ENCODE measurements at places on chromosomes 5 and 9.

- no peak for DNase-seq
These were observed 77.7 kb downstream of the HOMER1 start for GRCh38 chr5:79436224-79436623.

- DNase-seq = no peak
These were observed 29.5 kb downstream of the SLC46A2 start for GRCh38 chr9:112861155-112861554.

GRCh38 chr5:108749128-108749861 is 1.6 kb downstream of the FER start:
- DNase-seq = peak; percentile 86

- no peak for DNase-seq
These were observed 346.8 kb upstream of the NUDT12 start for GRCh38 chr5:103909391-103909790.

DNA sequence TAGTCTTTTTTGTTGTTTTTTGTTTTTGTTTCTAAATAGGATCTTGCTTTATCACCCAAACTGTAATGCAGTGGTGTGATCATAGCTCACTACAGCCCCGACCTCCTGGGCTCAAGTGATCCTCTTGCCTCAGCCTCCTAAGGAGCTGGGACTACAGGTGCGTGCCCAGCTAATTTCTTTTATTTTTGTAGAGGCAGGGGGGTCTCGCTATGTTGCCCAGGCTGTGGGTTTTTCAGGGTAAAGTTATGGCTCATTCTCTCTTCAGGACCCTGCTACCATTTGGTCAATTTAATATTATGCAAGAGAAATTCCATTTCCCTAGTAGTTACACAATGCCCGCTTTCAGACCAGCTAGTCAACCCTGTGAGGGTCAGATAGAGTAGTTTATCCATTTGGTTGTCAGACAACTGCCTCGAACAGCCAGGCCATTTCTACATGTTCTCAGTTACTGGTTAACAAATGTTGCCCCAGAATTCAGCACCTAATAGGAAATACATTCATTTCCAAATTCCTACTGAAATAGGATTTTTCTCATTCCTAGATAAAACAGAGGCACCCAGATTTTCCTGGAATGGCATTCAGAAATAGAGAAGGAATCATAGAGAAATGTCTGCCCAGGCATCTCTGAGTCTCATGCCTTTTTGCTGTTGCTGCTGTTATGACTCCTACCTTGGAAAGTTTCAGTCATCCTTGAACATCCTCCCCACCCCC is 6.4 kb upstream of the GLIS3 start:
- DNase-seq = no peak

DNA sequence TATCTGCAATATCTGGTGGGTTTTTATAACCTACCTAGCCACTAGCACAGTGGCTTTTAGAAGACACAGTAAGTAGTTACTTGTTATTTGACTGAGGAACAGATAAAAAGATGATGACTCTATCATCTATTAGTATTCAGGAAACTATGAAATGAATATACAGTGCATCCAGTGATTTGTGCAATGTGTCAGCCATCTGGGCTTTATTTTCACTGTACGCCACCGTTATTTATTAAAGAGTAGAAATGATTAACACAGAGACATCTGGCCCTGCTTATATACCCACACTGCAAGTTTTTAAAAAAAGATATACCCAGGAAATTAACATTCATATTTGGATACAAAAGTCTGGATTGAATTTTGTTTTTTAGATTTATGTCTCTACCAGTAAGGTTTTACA is 408.4 kb downstream of the PDE4D start:
- DNase-seq = no peak

GRCh38 chr5:122252319-122252718 is 59.7 kb upstream of the SNCAIP start:
- DNase-seq = no peak

DNA sequence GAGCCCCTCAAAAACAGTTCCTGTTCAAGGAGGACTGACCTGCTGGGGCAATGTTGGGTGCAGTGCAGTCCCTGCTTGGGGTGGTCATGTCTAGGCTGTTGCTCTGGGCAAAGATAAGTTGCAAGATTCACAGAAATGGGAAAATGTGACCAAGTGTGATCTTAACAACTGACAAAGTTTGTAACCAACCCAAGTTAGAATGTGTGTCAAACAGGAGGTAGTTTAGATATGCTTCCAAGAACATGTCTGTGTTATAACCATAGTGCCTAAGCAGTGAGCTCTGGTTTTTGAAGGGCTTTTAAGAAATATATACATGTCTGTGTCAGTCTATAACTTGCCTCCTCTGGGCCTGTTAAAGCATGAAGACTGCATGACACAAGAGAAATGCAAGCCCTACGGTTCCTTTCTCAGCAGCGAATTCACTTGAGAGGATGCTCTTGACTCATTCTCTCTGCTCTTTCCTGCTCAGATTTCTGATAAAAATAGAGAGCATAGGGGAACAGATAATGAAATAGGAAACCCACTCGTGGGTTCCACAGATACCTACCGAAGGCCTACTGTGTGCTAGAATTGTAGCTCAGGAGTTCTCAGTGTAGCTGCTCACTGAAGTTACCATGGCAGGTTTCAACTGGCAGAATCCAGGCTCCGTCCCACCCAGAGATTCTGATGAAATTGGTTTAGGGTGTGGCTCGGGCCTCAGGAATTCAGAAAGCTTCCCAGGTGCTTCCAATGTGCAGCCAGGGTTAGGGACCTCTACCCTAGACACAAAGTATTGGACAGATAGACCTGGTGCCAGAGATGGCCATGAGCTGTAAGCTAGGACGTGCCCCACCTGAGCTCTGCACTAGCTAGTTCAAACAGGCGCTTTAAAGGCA is 52.4 kb downstream of the ARHGEF37 start:
- no peak for DNase-seq

- DNase-seq = no peak
These were observed 344.7 kb upstream of the TNC start for GRCh38 chr9:115462623-115463022.

- DNase-seq = no peak
These were observed 88.5 kb downstream of the PRR16 start for GRCh38 chr5:120552638-120553037.

GRCh38 chr9:20041697-20042081 is 252.9 kb upstream of the SLC24A2 start:
- DNase-seq = no peak

DNA sequence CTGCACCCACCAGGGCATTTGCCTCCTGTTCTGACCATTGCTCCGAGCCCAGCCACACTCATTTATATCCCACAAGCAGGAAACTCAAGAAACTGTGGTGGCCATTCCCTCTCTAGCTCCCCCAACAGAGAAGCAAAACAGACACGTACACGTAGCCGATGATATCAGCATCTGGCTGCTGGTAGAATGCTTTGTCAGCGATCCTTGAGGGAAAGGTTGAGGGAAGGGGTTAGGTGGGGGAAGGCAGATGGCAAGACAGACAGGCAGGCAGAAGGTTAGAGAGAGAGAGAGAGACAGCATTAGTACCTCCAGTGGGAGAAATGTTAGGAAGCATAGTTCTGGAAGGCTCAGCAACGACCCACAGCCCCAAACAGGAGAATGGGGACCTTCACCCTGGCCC is 7.8 kb downstream of the HIGD2A start:
- DNase-seq = no peak

- no peak for DNase-seq
These were observed 401.9 kb downstream of the ARRDC3 start for GRCh38 chr5:90981177-90981576.

- DNase-seq = no peak
These were observed 4.0 kb upstream of the TNPO1 start for GRCh38 chr5:72812488-72812887.

GRCh38 chr5:76175051-76175666 is 92.0 kb downstream of the SV2C start:
- peak; percentile 51 for DNase-seq

DNA sequence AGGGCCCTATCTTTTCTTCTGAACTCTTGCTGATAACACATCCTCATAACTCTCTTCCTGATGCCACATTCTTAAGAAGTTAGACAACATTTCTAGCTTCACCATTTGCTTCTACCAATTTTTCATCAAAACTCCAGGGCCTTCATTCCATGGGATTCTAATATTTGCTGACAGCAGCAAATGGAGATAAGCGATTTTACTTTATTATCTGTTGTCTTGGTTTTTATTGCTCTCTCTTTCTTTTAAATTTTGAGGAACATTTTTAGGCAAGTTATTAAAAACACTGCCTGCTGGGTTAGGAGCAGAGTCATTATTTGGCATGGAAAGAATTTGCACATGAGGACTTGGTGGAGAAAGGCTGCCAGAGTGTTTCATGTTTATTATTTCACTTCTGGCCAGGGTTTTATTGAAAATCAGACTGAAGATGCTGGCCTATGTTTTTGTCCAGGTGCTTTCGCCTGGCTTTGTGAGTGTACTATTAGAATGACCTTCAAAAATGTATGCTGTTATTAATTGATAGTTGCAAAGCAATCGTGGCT is 27.7 kb downstream of the NSG2 start:
- no peak for DNase-seq

- DNase-seq = no peak
These were observed 51.9 kb downstream of the TRIP13 start for GRCh38 chr5:944621-944927.

- no peak for DNase-seq
These were observed 1.2 kb downstream of the AK3 start for GRCh38 chr9:4739587-4740387.

GRCh38 chr5:95641741-95642220 is 4.8 kb upstream of the RFESD start:
- no peak for DNase-seq

DNA sequence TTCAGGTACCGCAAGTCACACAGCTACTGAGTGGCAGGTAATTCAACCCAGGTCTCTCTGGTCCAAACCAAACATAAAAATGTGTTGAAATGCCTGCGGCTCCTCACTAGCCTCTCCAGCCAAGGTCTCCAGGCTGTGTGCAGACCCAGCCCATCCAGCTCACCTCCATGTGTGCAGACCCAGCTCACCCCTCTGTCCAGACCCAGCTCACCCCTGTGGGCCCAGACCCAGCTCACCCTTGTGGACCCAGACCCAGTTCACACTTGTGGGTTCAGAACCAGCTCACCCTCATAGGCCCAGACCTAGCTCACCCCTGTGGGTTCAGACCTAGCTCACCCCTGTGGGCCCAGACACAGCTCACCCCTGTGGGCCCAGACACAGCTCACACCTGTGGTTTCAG is 188.0 kb upstream of the ADCY2 start:
- no peak for DNase-seq

DNA sequence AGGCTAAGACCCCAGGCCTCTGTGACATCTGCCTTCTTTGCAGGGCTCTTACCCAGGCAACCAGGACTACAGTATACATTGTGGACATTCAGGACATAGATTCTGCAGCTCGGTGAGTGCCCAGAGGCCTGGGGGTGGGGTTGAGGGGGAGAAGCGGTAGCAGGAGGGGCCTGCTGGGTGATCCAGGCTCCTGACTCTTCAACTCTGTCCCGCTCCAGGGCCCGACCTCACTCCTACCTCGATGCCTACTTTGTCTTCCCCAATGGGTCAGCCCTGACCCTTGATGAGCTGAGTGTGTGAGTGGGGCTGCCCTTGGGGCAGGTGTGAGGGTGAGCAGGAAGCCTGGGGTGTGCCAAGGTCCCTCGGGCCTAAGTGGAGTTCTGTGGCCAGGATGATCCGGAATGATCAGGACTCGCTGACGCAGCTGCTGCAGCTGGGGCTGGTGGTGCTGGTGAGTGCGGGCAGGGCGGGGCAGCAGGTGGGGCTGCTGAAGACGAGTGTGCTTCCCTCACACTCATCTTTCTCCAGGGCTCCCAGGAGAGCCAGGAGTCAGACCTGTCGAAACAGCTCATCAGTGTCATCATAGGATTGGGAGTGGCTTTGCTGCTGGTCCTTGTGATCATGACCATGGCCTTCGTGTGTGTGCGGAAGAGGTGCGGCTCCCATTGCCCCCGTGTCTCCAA is 19.8 kb downstream of the GPRIN1 start:
- DNase-seq = no peak

DNA sequence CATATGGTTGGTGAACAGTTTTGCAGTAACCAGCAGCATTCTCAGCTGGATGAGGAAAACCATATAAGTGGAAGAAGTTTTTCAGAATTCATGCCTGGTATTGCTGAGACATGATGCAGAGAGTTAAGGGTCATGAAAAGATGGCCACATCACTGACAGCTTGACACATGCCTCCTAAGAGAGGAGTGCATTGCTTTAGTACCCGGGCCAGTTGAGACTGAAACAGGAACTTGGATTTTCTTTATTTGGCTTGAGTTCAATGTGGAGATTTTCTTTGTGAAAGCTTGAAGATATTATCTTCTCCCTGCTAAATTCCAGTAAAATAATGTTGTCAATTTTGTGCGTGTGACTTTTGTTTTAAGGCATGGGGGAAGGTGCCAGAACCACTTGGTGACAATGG is 35.8 kb downstream of the HACD4 start:
- no peak for DNase-seq

- no peak for DNase-seq
These were observed 49.5 kb downstream of the ST8SIA4 start for GRCh38 chr5:100853582-100853981.

- no peak for DNase-seq
These were observed 12.7 kb downstream of the EEIG1 start for GRCh38 chr9:127968042-127968441.

- DNase-seq = no peak
These were observed 12.1 kb downstream of the FEM1C start for GRCh38 chr5:115532517-115532916.

GRCh38 chr5:151699071-151699901 is 12.6 kb upstream of the SPARC start:
- peak; percentile 38 for DNase-seq

DNA sequence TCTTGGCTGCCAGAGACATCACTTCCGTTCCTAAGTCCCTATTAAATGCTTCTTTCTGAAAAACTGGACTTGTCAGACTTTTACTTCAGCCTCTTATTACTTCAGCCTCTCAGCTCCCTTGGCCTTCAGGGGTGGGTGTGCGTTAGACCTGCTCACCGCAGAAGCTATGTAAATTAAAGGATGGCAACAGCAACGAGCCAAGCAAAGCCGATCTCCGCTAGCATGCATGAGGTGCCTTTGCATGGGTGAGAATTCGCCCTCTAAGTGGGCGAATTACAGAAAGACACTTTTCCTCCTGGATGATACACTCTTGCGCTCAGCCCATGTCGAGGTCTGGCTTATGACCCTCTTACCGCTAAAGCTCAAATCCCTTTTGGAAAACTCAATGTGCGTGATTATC is 10.9 kb upstream of the IL3 start:
- DNase-seq = no peak

DNA sequence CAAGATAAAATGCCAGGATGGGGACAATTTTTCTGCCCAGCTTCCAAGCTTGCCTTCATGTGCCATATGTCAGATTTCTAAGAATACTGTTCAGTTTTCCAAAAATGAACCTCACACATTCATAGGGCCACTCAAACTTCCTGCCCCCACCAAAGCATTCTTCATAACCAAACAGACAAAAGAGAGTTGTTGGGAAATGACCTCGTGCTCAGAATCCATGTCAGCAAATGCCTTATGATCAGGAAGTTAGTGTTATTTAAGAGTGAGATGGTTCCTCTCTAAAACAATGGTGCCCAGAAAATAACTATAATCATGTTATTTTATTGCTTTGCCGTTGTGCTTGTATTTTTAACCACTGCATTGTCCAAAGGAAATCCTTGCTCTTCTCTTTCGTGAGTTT is 208.2 kb downstream of the ZNF608 start:
- no peak for DNase-seq

Measured in nephron progenitor cell (in vitro differentiated cells).